ENCODE measurements at places on chromosomes 7 and 10. TPM values are rescaled to one million over a fixed set of nuclear protein-coding genes. Genes with fewer than 3 reads are reported as not detected.

The PRKAR2B gene
- 1.9 TPM for total RNA-seq

DNA sequence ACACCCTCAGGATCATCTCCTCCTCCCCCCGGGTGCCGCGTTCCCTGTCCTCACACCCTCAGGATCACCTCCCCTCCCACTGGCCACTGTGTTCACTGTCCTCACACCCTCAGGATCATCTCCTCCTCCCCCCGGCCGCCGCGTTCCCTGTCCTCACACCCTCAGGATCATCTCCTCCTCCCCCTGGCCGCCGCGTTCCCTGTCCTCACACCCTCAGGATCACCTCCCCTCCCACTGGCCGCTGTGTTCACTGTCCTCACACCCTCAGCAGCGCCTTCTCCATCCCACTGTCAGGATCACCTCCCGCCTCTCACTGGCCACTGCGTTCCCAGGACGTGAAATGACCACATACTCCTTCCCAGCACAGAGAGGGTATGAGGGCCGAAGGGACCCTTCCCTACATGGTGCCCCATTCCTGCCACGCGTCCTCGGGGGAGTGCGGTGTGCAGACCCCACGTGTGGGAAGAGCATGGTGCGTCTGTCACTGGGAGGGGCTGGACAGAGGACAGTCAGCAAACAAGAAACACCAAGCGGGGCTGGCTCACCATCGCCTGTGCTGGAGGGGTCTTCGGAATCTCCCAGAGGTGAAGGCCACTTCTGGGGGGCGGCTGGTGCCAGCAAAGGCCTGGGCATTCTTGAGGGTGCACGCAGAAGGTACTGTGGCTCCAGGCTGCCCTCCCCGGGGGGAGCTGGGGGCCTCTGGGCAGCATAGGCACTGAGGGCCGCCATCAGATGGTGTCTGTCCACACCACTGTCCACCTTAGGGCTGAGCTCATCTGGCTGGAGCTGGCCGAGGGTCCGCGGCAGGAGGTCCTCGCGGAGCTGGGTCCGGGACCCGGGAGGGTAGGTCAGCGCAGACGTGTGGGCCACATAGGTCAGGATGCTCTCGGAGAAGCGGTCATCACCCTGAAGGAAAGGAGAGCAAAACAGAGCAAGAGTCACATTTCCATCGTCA is 421.0 kb downstream of the PTPRN2 start:
- H3K4me1 ChIP-seq, result no peaks in the 10 kb centered on the region
- H3K27me3 ChIP-seq, result no peaks in the 10 kb centered on the region
- no peaks in the 10 kb centered on the region for H3K36me3 ChIP-seq
- H3K27ac ChIP-seq, result no peak overlapping the region
- H3K4me3 ChIP-seq, result no peak overlapping the region
- no peak for DNase-seq

- H3K27me3 ChIP-seq, result peaks cover 6% of the 10 kb centered on the region
- H3K36me3 ChIP-seq, result peaks cover 8% of the 10 kb centered on the region
- no peak for DNase-seq
- no peak overlapping the region for H3K27ac ChIP-seq
- no peak overlapping the region for H3K4me3 ChIP-seq
Observed at GRCh38 chr10:30691639-30692015, 62.1 kb upstream of the LYZL2 start.

The CYP3A4 gene
- total RNA-seq, result not detected

The FXYD4 gene
- not detected for total RNA-seq

- no peak overlapping the region for H3K4me3 ChIP-seq
- H3K27ac ChIP-seq, result no peak overlapping the region
- peaks cover 46% of the 10 kb centered on the region for H3K27me3 ChIP-seq
- H3K36me3 ChIP-seq, result no peaks in the 10 kb centered on the region
Observed at GRCh38 chr10:86635402-86635801, 18.9 kb upstream of the OPN4 start.

- no peaks in the 10 kb centered on the region for H3K27me3 ChIP-seq
- H3K27ac ChIP-seq, result no peak overlapping the region
Observed at GRCh38 chr10:102904346-102904745, 13.7 kb upstream of the CNNM2 start.

DNA sequence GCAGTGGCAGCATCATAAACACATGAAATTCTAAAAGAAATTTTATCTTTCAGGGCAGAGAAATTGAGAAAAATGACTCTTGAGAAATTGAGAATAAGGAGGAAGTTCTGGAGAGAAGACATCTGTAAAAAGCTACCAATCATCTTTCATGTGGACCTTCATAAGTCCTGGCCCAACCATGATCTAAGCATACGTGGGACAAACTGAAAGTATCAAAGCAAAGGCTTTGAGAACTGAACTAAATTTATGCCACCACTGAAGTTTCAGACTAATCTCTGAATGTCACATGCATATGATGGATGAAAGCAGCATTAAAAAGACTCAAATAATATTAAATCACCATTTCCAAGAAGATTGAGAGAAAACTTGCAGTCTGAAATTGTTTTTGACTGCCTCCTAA is 1502.8 kb upstream of the LRRTM3 start:
- no peak overlapping the region for H3K27ac ChIP-seq
- no peaks in the 10 kb centered on the region for H3K4me1 ChIP-seq
- no peaks in the 10 kb centered on the region for H3K36me3 ChIP-seq
- H3K27me3 ChIP-seq, result no peaks in the 10 kb centered on the region
- no peak overlapping the region for H3K4me3 ChIP-seq

DNA sequence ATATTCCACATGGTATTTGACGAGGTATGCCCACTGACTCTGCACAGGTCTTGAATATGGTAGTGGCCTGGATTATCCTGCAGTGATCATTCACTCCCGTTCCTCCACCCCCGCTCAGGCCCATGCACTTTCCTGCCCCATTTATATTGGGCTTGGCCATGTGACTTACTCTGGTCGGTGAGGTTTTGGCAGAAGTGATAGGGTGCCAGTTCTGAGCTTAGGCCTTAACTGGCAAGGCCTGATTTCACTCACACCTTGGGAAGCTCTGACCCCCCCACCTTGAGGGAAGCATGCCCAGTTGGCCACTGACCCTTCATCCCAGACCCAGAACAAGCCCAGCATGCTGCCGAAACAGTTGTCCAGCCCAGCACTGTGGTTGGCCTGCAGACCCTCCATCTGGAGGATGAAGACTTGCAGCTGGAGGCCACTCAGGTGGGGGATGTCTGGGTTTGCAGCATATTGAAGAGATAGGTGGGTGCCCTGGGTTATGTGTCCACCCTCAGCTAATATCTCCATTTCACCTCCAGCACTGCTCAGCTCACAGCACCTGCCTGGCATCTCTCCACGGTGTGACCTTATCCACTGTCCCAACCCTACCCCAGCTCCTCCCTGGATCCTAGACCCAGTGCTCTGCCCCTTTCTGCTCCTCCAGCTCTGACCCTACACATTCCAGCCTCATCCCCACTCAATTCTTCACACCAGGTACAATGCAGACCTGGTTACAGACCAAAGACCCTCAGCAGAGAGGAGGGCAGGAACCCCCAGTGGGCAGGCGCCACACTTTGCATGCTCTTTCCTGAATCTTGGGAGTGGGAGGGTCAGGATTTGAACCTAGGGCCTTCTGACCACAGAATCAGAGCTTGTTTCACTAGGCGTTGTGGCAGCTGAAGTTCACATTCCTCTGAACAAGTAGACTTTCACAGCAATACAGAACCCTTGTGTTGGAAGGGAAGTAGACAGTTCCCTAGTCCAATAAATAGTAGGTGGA is 138.1 kb upstream of the CHST15 start:
- H3K36me3 ChIP-seq, result peaks cover 24% of the 10 kb centered on the region
- no peaks in the 10 kb centered on the region for H3K4me1 ChIP-seq
- H3K27me3 ChIP-seq, result no peaks in the 10 kb centered on the region

DNA sequence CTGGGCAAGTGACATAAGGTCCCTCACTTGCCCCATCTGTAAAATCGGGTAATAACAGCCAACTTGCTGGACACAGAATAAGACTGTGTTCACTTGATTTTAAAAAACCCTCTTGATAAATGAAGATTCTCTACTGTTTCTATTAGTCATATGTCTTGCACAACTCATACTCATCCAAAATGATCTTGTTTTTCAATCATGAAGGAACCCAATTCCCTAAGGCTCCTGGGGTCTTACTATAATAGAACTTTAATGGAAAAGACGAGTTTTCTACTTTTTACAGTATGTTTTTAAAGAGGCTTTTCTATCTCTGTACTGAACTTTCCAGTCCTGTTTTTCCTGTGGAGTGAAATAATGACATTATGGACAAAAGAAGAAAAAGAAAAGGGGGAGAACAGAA is 103.8 kb downstream of the ARID5B start:
- no peak for DNase-seq
- peaks cover 9% of the 10 kb centered on the region for H3K4me1 ChIP-seq
- H3K4me3 ChIP-seq, result no peak overlapping the region
- H3K36me3 ChIP-seq, result peaks cover 66% of the 10 kb centered on the region

- no peak overlapping the region for H3K27ac ChIP-seq
- DNase-seq, result no peak
- H3K4me1 ChIP-seq, result no peaks in the 10 kb centered on the region
- H3K4me3 ChIP-seq, result no peak overlapping the region
- H3K27me3 ChIP-seq, result peaks cover 8% of the 10 kb centered on the region
Observed at GRCh38 chr7:134478707-134479106, 19.8 kb upstream of the AKR1B1 start.

The TMEM229A gene
- not detected for total RNA-seq

The MCU gene
- 11.6 TPM for total RNA-seq

The UNCX gene
- total RNA-seq, result not detected

DNA sequence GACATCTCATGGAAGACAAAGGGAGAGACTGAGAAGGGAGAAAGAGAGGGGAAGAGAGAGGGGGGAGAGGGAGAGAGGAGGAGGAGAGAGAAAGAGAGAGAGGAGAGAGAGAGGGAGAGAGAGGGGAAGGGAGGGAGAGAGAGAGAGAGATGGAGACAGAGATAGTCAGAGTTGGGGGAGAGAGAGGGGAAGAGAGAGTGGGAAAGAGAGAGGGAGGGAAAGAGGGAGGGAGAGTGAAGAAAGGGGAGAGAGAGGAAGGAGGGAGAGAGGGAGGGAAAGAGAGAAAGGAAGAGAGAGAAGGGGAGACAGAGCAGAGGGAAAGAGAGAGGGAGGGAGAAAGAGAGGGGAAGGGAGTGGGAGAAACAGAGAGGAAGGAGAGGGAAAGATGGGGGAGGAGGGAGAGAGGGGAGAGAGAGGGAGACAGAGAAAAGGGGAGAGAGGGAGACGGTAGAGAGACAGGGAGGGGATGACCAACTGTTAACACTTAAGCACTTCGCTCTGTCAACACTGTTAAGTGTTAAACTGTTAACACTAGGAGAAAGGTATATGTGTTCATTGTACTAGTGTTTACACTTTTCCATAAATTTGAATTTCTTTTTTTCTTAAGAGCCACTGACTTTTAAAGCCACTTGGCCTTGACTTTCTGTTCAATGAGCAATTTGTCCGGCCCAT is 21.8 kb upstream of the SDK1 start:
- no peaks in the 10 kb centered on the region for H3K27me3 ChIP-seq
- H3K27ac ChIP-seq, result no peak overlapping the region
- H3K4me1 ChIP-seq, result no peaks in the 10 kb centered on the region
- no peak overlapping the region for H3K4me3 ChIP-seq
- no peak for DNase-seq
- no peaks in the 10 kb centered on the region for H3K36me3 ChIP-seq

DNA sequence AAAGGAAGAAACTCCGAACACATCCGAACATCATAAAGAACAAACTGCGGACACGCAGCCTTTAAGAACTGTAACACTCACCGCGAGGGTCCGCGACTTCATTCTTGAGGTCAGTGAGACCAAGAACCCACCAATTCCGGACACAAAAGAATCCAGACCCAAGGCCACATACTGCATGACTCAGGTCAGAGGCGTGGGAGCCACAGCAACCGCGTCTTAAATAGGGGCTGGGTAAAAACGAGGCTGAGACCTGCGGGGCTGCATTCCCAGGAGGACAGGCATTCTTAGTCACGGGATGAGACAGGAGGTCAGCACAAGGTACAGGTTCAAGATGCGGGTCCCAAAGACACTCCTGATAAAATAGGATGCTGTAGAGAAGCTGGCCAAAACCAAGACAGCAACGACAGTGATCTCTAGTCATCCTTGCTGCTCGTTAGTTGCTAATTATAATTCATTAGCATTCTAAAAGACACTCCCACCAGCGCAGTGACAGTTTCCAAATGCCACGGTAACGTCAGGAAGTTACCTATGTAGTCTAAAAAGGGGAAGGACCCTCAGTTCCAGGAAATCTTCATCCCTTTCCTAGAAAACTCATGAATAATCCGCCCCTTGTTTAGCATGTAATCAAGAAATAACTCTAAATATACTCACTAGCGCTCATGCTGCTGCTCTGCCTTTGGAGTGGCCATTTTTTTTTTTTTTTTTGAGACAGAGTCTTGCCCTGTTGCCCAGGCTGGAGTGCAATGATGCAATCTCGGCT is 19.3 kb downstream of the AP5Z1 start:
- no peaks in the 10 kb centered on the region for H3K4me1 ChIP-seq
- H3K27me3 ChIP-seq, result no peaks in the 10 kb centered on the region
- H3K4me3 ChIP-seq, result no peak overlapping the region
- no peak overlapping the region for H3K27ac ChIP-seq
- no peak for DNase-seq
- H3K36me3 ChIP-seq, result peaks cover 19% of the 10 kb centered on the region

DNA sequence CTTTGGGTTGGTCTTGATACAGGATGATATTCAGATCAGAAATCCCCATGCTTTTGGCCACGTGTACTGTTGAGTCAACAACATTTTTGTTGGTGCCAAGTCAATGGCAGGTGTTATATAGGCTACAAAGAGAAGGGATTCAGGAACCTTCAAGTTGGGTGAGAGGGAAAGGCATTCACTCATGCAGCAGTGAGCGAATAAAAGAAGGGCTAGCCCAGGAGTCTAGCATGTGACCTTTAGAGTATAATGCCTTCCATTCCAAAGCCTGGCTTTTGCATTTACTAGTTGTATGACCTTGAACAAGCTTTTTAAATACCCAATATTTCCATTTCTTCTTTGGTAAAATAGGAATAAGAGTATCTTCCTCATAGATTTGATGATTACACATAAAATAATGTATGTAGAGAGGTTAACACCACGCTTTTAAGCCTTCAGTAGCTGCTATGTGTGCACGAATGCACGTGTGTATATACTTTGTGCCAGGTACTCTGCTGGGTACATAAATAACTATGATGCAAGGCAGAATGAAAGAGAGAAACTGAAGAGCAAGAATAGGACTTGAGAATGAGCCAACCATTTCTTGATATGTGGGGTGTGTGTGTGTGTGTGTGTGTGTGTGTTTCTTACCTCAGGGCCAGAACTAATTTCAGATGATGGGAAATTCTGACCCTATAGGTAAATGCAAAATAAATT is 163.6 kb downstream of the PDE1C start:
- no peaks in the 10 kb centered on the region for H3K36me3 ChIP-seq
- no peaks in the 10 kb centered on the region for H3K4me1 ChIP-seq
- no peak for DNase-seq
- no peak overlapping the region for H3K27ac ChIP-seq
- H3K27me3 ChIP-seq, result no peaks in the 10 kb centered on the region

DNA sequence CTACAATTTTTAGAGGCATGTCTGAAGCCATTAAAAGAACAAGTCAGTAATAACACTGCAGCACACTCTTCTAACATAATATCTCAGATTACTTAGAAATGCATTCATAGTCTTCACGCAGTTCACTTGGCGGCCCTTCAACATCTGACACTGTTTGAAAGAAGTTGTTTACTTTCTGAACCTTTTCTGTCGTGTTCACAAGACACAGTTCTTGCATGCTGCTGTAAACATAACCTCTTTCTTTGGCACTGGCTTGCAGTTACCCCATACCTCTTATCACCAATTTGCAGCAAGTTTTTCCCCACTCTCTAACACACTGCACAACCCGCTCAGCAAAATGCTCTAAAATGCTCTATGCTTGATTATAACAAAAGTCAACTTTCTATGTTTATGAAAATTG is 12.0 kb downstream of the PIP4K2A start:
- peaks cover 73% of the 10 kb centered on the region for H3K4me1 ChIP-seq
- DNase-seq, result no peak
- no peak overlapping the region for H3K27ac ChIP-seq
- H3K36me3 ChIP-seq, result peaks cover 60% of the 10 kb centered on the region
- no peaks in the 10 kb centered on the region for H3K27me3 ChIP-seq

All from activated CD8-positive, alpha-beta T cell treated with anti-CD3 and anti-CD28 coated beads, Interleukin-2, amount 10 ng/mL, durations not matched to agents 7 days and 5 days (primary cell).